ENCODE measurements at places on chromosomes 5 and 9.

GRCh38 chr9:14627513-14627912, 65.7 kb downstream of the ZDHHC21 start:
- no peak for DNase-seq

GRCh38 chr5:175609526-175609925, 48.3 kb upstream of the HRH2 start:
- no peak for DNase-seq

DNA sequence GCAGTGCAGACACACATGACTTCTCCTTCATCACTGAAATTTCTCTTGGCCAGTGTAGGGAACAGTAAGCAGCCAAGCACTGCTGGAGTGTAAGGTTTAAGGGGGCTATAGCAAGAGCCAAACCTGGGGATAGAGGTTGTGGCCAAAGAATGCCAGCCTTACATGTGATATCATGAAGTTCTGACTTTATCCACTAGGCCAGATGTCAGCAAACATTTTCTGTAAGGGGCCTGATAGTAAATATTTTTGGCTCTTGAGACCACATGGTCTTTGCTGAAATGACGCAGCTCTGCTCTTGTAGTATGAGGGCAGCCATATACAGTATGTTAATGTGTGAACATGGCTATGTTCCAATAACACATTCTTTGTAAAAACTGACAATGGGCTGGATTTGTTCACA, 29.7 kb upstream of the FYB1 start:
- no peak for DNase-seq

- no peak for DNase-seq
Measured at GRCh38 chr9:28365020-28365640, 791.8 kb upstream of the C9orf72 start.

DNA sequence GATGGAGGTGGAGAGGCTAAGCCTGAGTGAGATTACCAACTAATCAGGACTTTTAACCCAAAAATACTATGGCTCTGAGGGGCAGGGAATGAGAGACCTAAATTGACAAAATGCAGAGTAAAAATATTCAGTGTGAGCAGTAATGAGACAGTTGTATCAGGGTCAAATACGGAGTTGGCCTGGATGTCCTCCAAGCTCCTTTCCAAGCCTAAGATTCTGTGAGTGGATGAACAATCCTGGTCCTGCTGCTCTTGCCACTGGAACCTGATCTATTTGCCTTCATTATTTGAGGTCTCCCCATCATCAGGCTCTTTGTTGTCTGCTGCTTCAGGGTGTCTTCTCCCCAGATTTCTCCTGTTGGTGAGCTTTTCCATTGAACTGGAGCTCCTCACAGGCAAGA, 1.1 kb downstream of the PDCD1LG2 start:
- DNase-seq, result no peak

- peak; percentile 96 for DNase-seq
Measured at GRCh38 chr5:138641547-138642298, 66.5 kb upstream of the HSPA9 start.

GRCh38 chr5:139637438-139638089, 10.6 kb upstream of the CXXC5 start:
- DNase-seq, result peak; percentile 75

GRCh38 chr5:63125862-63126261, 547.2 kb downstream of the LRRC70 start:
- no peak for DNase-seq

- DNase-seq, result no peak
Measured at GRCh38 chr5:124751031-124751430, 4.6 kb upstream of the ZNF608 start.

GRCh38 chr5:109192027-109192426, 217.7 kb downstream of the PJA2 start:
- no peak for DNase-seq

DNA sequence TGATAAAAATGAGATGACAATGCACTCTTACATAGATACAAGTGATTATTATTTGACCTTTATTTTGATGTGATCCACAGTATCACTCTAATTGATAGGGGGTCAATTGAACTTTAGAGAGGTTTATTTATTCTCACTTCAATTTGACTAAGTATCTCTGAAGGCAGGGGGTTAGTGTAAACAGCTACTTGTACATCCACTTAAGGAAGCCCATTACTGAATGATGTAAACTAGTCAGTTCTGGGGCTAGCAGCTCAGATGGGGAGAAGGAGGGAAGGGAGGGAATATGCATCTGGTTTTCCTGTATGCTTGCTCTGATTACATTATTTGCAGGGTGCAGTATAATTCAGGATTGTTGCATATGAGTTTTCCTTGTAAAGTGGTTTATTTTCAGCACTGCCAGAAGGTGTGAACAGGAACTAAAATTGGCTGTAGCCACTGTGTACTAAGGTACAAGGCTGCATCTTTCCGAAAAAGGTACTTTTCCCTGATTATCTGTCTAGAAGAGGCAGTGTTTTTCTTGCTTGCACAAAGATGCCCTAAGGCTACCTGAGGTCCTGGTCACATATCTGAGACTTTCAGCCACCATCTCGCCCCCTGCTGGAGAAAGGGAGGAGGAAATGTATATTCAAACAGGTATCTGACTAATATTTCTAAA, 51.2 kb downstream of the MRPS27 start:
- peak; percentile 53 for DNase-seq

DNA sequence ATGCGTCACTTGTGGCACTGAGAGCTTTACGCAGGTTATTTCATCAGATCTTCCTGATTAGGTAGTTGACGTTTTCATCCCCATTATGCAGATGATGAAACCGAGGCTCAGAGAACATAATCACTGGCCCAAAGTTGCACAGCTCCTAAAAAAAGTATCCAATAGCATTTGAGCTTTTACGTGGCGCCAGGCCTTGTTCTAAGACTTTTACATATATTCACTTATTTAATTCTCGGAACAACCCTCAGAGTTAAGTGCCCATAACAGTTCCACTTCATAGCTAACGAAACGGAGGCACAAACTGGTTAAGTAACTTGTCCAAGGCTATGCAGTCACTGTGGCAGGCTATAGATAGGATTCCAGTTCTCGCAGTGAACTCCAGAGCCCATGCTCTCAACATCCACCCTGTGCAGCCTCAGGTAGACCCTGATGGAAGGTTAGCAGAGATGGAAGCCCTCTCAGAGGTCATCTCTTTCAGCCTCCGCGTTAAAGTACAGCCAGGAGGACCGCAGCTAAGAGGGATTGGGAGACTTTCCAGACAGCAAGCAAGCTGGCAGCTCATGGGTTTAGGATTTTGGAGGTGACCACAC, 39.3 kb downstream of the AMBP start:
- no peak for DNase-seq

DNA sequence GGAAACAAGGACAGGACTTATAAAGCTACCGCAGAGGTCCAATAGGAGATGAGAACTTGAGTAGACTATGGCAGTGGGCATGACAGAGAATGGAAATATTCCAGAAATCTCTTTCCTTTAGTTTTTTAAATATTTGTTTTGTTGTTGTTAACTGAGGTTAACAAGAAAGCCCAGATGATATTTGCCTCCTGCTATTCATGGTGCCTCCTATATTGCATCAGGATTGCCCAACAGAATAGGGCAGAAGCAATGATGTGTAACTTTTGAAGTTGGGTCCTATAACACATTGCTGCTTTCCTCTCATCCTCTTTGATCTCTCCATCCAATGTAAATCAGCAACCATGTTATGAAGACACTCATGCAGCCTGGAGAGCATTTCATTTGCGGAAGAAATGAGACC, 42.8 kb downstream of the PDE4D start:
- no peak for DNase-seq

DNA sequence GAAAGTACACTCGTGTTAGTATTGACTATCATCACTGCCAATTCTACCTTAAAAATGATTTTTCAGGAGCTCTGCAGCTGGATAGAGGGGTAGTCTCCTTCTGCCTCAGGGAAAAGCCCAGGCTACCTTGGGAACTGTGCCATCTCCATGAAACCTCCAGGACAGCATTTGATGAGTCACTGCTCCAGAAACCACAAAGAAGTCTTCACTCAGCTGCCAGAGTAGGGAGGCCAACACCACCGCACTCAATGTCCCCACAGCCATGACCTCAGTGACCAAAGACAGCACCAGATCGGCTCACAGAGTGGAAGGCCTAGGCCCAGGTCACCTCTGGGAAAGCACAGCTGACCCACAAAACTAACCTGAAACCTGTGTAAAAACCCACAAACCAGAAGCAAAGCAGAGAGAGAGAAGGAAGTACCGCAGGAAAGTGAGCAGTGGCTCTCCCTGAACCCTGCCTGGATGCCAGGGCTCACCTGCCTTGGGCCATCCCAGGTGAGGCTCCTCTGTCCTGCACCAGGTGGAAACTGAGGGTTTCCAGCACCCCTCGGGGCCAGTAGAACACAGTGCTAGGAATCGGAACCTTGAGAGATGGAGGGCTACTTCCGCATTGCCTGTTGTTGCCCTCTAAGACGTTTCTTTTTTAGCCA, 30.0 kb downstream of the S1PR3 start:
- DNase-seq, result no peak

- DNase-seq, result no peak
Measured at GRCh38 chr9:85041466-85042137, 372.1 kb downstream of the NTRK2 start.

- DNase-seq, result no peak
Measured at GRCh38 chr9:113991714-113992113, 86.4 kb downstream of the AMBP start.

DNA sequence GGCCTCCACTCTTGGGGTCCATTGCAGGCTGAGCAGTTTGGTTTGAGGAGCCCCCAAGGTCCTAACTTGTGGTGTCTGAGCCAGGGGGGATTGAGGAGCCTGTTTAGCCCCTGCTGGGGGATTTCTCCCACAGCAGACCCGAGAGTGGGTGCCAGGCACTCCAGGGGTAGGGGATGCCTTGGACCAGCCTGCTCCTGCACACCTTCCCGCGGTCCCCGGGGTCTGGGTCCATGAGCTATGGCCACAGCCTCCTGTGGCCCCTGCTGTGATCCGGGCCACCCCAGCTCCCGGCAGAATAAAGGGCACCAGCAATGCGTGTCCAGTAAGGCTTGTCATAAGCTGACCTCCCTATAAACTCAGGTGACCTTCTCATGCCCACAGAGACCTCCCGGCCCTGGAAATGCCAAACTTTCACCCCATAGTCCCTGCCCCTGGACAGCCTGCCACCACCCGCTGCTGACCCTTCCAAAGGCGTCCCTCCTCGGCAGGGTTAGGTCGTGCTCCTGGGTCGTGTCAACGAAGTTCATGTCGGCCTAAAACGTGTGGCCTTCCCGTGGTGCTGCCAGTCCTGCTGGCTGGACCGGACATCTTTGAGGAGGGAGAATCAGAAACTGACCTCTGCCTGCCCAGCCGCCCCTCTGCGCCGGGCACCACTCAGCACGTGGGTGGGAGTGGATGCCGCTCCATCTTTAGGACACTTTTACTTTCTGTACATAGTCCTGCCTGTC, 137.6 kb downstream of the MRPL36 start:
- DNase-seq, result no peak

DNA sequence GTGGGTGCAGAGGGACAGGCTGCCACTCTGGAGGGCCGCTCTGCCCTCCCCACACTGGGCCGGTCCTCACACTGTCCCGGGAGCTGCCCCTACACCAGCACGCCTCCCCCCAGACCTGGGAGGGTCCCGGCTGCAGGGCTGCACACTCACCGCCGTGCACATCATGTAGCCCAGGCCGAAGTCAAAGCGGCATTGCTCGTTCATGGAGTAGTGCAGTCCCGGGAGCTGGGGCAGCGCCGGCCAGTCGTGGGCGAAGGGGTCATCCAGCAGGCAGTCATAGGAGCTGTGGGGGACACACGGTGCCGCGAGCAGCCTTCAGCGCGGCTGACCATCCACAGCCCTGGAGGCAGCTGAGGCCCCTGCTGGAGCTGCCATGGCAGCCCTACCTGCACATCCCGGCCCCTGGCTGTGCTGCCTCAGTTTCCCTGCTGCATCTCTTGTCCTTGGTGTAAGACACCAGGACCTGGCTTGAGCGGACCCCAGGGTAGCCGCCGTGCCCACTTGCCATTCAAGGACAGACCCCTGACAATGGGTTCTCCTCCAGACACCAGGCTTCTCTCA, 93.2 kb downstream of the ZNF354C start:
- no peak for DNase-seq

DNA sequence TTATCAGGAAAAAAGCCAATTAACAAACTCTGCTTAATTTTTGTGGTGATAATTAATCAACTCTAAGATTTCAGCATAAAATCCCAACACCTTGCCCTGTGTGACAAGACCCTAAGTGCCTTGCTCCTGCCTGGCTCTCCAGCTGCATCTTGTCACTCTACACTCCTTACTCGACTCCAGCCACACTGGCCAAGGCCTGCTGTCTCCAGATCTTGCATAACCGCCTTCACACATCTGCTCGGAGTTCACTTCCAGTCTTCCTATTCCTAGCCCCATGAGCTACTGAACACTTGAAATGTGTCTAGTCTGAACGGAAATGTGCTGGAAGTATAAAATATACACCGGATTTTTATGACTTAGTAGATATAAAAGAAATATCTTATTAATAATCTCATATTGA, 259.6 kb downstream of the EPB41L4A start:
- DNase-seq, result no peak

DNA sequence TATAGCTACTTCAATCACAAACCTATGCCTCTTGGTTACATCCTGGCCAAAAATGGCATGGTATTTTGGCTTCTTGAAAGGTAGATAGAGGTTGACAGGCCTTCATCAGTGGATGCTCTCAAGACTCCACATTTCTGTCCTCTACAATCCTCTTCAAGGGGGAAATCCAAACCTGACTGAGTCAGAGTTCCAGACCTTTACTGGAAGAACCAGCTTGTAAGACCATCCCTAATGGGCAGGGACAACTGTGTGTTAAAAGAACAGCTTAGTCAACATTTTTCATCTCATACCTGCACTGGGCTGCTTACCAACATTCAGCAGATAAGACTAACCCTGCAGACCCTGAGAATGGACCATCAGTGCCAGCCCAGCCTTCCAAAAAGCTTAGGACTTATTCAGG, 155.7 kb downstream of the CDK5RAP2 start:
- no peak for DNase-seq

DNA sequence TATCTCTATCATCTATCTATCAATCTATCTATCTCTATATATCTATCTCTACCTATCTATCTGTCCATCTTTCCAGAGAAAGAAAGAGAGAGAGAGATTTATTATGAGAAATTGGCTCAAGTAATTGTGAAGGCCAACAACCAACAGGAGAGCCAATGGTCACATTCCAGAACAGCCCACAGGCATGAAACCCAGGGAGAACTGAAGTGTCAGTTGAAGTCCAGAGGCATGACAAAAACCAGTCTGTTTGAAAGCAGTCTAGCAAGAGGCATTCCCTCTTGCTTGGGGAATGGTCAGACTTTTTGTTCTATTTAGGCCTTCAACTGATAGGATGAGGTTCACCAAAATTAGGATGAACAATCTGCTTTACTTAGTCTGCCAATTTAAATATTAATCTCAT, 87.6 kb upstream of the PLCXD3 start:
- no peak for DNase-seq

Data from neural crest cell (in vitro differentiated cells).